Fibroblast of skin of right biceps (primary cell): ENCODE measurements at places on chromosomes 1 and 21.

DNA sequence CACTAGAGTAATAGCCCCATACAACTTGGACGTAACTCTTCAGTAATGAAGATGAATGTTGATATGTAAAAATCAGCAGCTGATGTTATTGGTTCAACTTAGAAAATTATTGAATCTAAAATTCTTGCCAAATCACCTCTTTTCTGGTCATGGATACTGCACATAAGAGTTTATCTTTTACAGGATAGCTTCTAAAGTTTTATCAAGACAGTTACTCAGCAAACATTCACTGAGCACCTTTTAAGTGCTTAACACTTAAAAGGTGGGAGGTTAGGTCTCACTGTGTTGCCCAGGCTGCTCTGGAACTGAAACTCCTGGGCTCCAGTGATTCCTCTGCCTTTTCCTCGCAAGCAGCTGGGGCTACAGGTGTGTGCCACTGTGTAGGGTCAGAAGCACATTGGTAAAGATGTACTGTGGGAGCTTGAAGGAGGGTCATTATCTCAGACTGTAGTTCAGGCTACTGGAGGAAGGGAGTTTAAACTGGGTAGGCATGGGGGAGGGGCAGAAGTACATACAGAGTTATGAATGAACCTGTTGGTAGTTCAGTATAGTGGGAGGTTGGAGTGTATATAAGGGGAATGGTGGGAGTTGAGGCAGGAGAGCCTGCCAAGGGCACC, 2.0 kb downstream of the MPZL1 start:
- DNase-seq, result no peak

GRCh38 chr1:156903328-156904091, 10.0 kb downstream of the PEAR1 start:
- DNase-seq, result no peak

- peak; percentile 24 for DNase-seq
Observed at GRCh38 chr1:206982216-206982615, 12.0 kb upstream of the FCAMR start.

DNA sequence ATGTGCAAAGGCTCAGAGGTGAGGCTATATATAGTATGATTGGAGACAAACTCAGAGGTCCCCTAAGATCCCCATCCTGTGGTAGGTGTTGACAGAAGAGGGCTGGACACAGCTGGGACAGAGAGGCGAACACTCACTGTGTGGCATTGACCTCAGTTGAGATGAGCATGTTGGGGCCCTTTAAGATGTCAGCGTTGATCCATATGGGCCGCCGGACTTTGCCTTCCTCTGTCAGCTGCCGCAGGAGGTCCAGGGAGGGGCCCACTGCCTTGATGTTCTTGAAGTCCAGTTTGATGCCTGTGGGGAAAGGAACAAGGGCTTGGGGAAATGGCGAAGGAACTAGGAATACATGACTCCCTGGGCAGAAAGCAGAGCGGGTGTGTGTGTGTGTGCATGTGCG, 8.8 kb downstream of the FAM151A start:
- DNase-seq, result no peak

- no peak for DNase-seq
Observed at GRCh38 chr1:207812778-207813511, 61.1 kb downstream of the CD46 start.

DNA sequence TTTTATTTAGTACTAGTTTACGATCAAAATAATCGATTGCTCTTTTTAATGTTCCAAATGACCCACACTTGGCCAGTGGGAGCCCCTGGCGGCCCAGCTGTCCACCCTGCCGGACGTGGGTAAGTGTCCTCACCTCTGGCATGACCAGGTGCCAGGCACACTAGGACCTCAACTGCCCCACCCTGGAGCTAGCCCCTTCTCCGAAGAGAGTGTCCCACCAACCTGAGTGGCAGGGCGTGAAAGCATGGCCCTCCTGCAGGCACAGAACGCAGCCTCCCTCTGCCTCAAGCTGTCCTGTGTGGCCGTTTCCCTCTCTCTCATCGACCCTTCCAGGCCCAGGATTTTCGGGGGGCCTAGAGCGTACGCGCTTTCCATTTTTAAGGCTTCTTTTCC, 32.9 kb upstream of the AGPAT3 start:
- DNase-seq, result no peak

- DNase-seq, result no peak
Observed at GRCh38 chr1:219523411-219523810, 89.5 kb downstream of the ZC3H11B start.

- DNase-seq, result no peak
Observed at GRCh38 chr1:8733484-8733883, 84.0 kb downstream of the RERE start.

DNA sequence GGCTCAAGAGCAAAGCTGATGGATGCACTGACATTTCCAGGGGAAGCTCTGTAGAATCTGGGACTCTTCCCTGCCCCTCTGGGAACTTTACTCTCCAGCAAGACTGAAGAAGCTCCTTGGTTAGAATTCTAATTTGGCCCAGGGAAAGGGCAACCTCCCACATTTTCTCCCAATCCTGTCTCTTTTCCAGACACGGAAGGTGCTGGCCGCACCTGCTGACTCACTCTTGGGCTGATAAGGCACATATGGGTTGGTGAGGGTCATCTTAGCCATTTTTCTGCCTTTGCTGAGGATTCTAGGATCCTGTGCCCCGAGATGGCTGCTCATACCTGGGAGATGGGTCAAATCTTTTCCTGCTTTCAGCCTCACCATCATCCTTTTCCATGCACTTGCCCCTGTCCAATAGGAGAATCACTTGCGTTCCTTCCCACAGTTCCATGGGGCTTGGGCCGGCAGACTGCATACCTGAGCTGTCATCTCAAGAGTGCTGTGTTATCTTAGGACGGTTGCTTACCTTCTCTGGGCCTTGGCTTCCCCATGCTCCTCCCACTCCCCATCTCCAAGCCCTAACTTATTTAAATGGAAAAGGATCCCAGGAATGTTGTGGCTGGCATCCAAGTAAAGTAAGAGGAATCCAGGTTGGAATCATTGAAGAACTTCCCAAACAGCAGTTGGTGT, 1.3 kb downstream of the TINAGL1 start:
- peak; percentile 86 for DNase-seq

DNA sequence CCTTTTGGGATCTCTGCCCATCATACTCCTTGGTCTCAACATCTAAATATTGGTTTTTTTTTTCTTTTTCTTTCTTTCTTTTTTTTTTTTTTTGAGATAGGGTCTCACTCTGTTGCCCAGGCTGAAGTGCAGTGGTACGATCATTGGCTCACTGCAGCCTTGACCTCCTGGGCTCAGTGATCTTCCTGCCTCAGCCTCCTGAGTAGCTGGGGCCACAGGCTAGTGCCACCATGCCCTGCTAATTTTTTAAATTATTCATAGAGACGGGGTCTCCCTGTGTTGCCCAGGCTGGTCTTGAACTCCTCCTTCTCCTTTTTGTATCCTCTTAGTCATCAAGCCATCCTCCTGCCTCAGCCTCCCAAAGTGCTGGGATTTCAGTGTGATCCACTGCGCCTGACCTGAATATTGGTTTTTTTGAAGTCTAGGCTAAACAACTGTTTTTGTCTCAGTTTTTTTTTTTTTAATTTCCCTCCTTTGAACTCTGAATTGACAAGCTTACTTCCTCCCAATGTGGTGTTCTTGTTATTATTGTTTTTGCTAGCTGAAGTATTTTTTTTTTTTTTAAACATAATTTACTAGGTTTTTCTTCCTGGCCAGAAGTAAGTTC, 30.9 kb downstream of the MAPKAPK2 start:
- no peak for DNase-seq

DNA sequence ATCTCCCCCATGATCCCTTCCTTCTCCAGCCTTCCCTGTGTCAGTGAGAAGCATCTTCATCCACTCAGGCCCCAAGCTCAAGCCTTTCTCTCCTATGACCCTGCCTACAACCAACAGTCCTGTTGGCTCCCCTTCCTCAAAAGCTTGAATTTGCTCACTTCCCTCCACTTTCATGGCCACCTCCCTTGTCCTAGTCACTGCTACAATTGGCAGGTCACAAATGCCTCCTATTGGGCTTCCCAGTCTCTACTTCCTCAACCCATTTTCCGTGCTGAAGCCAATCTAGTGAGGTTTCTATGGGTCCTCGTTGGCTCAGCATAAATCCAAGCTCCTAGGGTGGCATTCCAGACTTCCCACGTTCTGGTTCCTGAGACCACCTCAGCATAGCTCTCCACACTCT, 40.2 kb upstream of the SLC6A9 start:
- no peak for DNase-seq

GRCh38 chr1:231850786-231851185, 224.2 kb downstream of the DISC1 start:
- DNase-seq, result no peak

DNA sequence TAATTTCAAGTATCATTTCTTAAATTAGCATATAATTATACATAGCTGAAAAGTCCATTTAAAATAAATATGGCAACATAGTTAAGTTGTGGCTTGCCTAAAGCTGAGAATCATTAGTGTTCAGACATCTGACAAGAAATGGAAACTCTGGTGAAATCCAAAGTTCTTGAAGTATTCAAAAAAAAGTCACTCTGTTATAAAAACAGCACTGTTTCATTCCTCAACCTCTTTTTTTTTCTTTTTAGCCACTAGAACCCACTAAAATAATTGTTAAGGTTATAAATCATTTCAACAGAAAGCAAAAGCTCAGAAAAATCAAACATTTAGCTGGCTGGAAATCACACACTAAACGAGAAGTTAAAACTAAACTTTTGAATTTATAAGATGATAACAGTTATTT, 476.7 kb downstream of the LTN1 start:
- DNase-seq, result peak; percentile 41

DNA sequence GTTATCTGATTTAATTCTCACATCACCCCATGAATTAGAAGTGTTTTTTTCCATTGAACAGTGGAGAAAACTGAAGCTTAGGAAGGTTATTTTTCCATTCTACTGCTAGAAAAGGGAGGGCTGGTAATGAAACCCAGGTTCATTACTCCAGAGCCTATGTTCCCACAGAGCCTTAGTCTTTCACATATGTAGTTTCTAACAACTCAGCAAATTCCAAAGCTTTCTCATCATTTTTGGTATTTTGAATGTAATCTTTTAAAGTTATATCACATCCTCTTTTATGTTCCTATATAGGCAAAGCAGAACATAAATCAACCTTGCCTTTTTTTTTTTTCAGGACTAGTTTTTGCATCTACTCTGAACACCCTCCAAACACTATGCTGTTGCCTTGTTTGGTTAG, 131.9 kb upstream of the BEND5 start:
- peak; percentile 52 for DNase-seq

DNA sequence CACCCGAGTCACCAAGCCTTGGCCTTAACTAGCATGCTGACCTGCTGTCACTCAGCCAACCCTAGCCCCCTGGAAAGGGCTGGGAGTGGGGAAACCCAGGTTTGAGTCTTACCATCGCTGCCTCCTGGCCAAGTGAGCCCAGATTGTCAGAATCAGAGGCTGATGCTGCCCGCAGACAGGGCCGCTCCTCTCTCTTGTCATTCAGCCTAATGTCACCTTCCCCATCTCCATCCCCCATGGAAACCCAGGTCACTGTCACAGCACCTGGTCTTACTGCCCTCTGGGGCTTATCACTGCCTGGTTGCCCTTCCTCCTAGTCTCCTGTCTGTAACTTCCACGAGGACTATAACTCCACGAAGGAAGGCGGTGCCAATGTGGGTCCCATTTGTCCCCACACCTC, 53.6 kb upstream of the CASZ1 start:
- DNase-seq, result no peak

DNA sequence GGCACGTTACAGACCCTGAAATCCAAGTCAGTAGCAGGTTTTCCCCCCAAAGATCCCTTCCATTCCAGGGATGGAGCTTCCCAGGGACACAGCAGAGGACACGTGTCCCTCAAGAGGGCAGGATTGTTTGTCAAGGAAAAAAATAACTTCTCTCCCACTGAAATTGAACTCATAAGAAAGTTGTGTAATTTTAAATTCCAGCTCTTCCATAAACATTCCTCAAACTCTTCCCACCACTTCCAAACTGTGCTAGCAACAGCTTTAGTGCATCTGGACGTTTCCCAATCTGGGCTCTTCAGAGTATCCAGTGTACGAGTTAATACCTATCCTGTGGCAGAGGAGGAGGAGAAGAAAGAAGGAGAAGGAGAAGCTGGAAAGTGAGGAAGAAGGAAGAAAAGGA, 79.6 kb downstream of the PSMG1 start:
- peak; percentile 89 for DNase-seq

- DNase-seq, result peak; percentile 11
Observed at GRCh38 chr1:227417756-227418480, 99.6 kb upstream of the CDC42BPA start.

- DNase-seq, result peak; percentile 45
Observed at GRCh38 chr1:182625719-182626504, 21.7 kb upstream of the RGS16 start.

- peak; percentile 41 for DNase-seq
Observed at GRCh38 chr1:54547601-54548388, at the start of gene ACOT11. Gene ACOT11 (plus strand): TSS chr1:54548228. CDS start chr1:54548310, 82 bp downstream.

DNA sequence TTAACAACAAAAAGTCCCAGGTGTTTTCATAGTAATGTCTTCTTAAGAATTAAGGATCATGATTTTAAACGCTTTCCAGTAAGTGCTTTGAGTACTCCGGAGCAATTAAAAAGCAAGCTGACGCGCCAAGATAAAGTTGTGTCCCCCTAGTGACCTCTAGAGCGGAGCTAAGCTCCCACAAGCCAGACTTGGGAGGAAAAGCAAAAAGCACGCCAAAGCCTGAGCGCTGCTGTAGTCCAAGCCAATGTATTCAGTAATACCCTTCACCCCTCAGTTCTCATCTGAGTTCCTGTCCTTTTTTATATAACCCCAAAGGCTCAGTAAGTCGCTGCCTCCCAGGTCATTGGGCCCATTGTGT, 3.5 kb upstream of the SLC44A5 start:
- DNase-seq, result no peak

GRCh38 chr1:100452641-100453040, 85.3 kb upstream of the GPR88 start:
- no peak for DNase-seq

GRCh38 chr1:150243003-150243402, 7.1 kb upstream of the ANP32E start:
- DNase-seq, result no peak

DNA sequence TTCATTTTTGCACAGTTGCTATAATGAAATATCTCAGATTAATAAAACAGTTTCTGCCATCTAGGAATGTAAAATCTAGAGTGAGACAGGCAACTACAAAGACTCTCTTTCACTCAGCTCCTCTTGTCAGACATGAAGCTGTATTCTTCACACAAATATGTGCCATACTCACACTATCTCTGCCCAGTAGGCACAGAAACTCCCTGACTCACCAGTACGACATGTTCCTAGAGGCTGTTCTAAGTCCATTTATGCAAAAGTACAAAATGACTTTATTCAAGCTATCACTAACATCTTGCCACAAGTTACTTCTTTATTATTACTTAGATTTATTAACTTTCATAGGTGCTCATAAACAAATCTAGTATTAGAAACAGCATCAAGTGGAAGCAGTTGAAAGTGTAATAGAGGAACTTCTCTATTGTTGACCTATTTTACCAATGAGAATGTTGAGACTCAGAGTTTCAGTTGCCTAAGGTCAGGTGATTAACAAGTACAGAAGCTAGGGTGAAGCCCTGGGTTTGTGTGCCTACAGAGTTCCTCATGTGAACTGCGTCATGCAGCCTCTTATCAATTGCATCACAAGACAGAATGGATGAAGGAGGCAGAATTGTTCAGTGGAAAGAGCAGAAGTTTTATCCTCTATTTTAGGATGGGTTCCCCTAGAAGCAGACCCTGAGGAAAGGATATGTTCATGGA, 98.9 kb downstream of the RGS2 start:
- peak; percentile 2 for DNase-seq
